Activated T-helper 1 cell treated with anti-CD3 and anti-CD28 coated beads, Interleukin-12 subunit alpha, Interleukin-12 subunit beta, Interleukin-2, Interleukin-4 antibody, amounts not matched to agents 30 ng/mL and 10 ng/mL and 1 ng/mL, durations not matched to agents 14 hours and 24 hours and 36 hours (primary cell): ENCODE measurements at places on chromosomes 2 and 18. TPM values are rescaled to one million over a fixed set of nuclear protein-coding genes. Genes with fewer than 3 reads are reported as not detected.

The UGT1A4 gene
- not detected in 2 replicates for total RNA-seq

The SKA1 gene
- total RNA-seq = 20.7 and 23.3 TPM in 2 replicates

The INHBB gene
- not detected in 2 replicates for total RNA-seq

The CPSF3 gene
- total RNA-seq = 74.3 and 74.7 TPM in 2 replicates

The SERPINB3 gene
- not detected in 2 replicates for total RNA-seq

The SCYGR8 gene
- not detected in 2 replicates for total RNA-seq

The FAM237A gene
- total RNA-seq = not detected in 2 replicates

The CD207 gene
- not detected in 2 replicates for total RNA-seq

The AFF3 gene
- total RNA-seq = 1.7 and 2.4 TPM in 2 replicates

The B3GNT2 gene
- total RNA-seq = 32.8 and 37.3 TPM in 2 replicates

The SSB gene
- total RNA-seq = 101 and 107 TPM in 2 replicates

The SRD5A2 gene
- not detected in 2 replicates for total RNA-seq

The NEU4 gene
- 0.61 and 0.80 TPM in 2 replicates for total RNA-seq

The GPR45 gene
- total RNA-seq = not detected in 2 replicates

The PKP4 gene
- total RNA-seq = 28.4 and 30.3 TPM in 2 replicates

The RSAD2 gene
- total RNA-seq = 2.2 and 2.4 TPM in 2 replicates

The OSBPL1A gene
- 2.2 and 2.5 TPM in 2 replicates for total RNA-seq

The ALPI gene
- not detected in 2 replicates for total RNA-seq

The KCNIP3 gene
- total RNA-seq = not detected in 2 replicates

The PAX3 gene
- not detected in 2 replicates for total RNA-seq

The TANC1 gene
- 0.37 and 0.47 TPM in 2 replicates for total RNA-seq

The DCC gene
- not detected in 2 replicates for total RNA-seq

The IL1R1 gene
- total RNA-seq = 1.5 and 2.4 TPM in 2 replicates

The PRKRA gene
- 45.1 and 50.5 TPM in 2 replicates for total RNA-seq

The TXNL4A gene
- 190 and 198 TPM in 2 replicates for total RNA-seq

The CDH20 gene
- not detected in 2 replicates for total RNA-seq

The RNF125 gene
- 32.2 and 34.6 TPM in 2 replicates for total RNA-seq

The CAVIN2 gene
- not detected in 2 replicates for total RNA-seq

The CTNNA2 gene
- total RNA-seq = not detected in 2 replicates

The CPO gene
- total RNA-seq = not detected in 2 replicates

The UGT1A8 gene
- total RNA-seq = not detected in 2 replicates

The OSR1 gene
- not detected in 2 replicates for total RNA-seq

The PDCD1 gene
- 67.8 and 69.1 TPM in 2 replicates for total RNA-seq

The FBXO11 gene
- total RNA-seq = 50.1 and 56.1 TPM in 2 replicates

The TWIST2 gene
- total RNA-seq = not detected in 2 replicates

The ICOS gene
- 143 and 150 TPM in 2 replicates for total RNA-seq

The SOX11 gene
- not detected in 2 replicates for total RNA-seq

The RNF149 gene
- total RNA-seq = 54.8 and 55.9 TPM in 2 replicates

The ANO7 gene
- 2.1 and 2.4 TPM in 2 replicates for total RNA-seq

The WNT6 gene
- total RNA-seq = not detected in 2 replicates

The HOXD9 gene
- not detected in 2 replicates for total RNA-seq

The CYTIP gene
- 296 and 302 TPM in 2 replicates for total RNA-seq

The TMEM247 gene
- total RNA-seq = not detected in 2 replicates

The CYP27A1 gene
- 0.24 and 0.39 TPM in 2 replicates for total RNA-seq

The NMUR1 gene
- total RNA-seq = 0.05 TPM in 1 of 2 replicates, not detected in the other

The LYG2 gene
- not detected in 2 replicates for total RNA-seq

The TMEM182 gene
- total RNA-seq = 2.1 and 4.4 TPM in 2 replicates

The STPG4 gene
- total RNA-seq = 0.34 TPM in 1 of 2 replicates, not detected in the other

The CREG2 gene
- not detected in 2 replicates for total RNA-seq
